ENCODE measurements at places on chromosomes 11 and 22.
A peak's percentile ranks its signal among the peaks of the same experiment; 100 is the strongest.

- no peak for DNase-seq
These were observed 108.7 kb downstream of the MICAL3 start for GRCh38 chr22:17915676-17916075.

DNA sequence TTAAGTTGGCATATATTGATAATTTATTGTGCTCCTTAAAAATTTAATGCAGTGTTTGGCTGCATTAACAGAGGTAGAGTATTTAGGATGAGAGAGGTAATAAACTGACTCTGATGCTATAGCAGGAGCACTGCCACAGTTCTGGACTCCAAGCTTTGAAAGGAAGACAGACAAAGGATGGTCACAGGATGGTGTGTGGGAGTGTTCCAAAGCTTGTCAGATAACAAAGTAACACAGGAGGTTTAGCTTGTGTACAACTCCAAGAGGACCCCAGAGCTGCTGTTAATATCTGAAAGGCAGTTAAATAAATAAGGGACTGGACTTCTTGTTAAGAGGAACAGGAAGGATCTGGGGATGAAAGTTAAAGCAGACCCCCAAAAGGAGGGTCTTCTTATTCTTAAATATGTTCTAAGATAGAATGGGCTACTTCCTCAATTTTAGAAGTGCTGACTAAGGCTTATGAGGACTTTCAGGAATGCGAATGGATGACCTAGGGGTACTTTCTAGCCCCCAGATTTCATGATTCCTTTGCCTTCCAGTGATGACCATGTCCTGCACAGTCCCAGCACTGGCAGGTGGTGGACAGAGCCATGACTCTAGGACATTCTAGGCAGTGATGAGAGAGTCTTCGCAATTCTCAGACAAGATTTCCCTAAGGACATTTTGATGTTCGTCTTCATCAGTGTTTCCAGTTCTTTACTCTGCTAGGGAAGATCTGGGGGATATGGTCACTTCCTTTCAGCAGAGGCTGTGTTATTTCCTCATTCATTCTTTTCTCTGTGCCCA lies 149.1 kb upstream of the RASSF10 start:
- no peak for DNase-seq

DNA sequence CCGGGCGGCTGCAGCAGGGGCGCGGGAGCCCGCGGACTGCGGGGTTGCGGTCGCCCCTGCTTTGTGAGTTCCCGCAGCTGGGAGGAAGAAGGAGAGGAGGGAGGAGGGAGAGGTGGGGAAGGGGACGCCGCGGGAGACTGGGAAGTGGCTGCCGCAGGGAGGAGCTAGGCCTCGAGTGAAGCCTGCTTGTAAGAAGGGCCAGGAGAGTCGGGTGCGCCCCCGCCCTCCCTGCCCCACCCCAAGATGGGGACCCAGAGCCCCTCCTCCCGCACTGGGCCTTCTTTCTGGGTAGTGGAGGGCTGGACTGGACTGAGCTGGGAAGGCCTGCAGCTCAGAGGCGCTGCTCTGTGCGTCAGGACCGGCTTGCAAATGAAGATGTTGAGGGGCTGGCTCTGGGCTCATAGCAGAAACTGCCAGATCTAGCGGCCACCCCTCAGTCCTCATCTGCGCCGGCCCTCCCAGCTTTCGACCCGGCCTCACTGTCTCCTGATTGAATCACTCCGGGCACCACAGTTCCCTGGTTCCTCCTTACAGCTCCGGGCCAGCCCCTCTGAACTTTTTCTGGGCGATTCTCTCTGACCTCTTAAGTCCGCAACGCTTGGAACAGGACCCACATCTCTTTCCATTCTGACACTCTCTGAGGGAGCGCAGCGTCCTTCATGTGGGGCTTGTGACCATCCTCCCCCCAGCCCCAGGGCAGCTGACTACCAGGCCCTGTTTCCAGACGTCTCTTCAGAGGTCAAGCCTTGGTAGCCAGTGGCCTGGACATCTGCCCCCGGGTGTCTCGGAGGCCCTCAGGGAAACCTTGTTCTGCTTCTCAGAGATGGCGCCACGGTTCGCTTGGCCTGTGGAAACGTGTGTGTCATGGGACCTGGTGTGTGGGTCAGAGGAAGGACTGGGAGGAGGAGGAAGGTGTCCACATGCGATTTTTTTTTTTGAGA lies 21.9 kb downstream of the SERPINH1 start:
- peak; percentile 46 for DNase-seq

DNA sequence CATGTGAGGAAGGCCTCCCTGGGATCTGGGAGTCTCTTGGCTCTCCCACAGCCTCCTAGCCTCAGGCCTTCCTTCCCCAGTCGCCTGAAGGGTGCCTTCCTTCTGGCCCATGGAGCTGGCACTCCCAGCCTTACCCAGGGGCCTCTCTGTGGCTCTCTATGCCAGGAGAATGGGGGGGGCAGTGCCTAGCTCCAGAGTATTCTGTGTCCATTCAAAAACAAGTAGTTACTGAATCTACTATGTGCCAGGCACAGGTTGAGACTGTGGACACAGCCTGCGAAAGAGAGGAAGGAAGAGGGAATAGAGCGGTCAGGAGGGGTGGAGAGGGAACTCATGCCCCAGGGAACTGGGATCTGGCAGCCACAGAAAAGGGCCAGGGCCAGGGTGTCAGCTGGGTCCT lies 2.7 kb upstream of the PLA2G3 start:
- no peak for DNase-seq

- no peak for DNase-seq
These were observed 1326.5 kb downstream of the LRRC4C start for GRCh38 chr11:40132912-40133311.

DNA sequence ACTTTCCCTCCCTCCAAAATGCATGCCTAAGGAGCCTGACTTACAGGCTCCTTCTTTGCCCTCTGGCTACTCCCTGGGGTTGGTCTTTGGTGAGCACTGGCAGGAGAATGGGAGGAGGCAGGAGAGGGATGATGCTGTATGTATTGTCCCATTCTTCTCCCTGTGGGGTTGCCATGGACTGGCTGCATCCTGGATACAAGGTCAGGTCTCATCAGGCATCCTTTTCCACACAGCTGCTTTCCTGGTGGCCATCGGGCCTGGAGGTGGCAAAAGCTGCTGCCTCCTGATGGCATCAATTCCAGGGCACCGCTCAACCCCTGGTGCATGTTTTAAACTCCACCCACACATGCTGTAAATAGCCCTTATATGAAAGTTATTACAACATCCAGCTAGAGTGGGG lies 257.2 kb downstream of the ETS1 start:
- no peak for DNase-seq

GRCh38 chr22:43047605-43048004 lies 32.7 kb upstream of the PACSIN2 start:
- no peak for DNase-seq

- DNase-seq: no peak
These were observed 20.3 kb downstream of the SPTBN2 start for GRCh38 chr11:66708701-66709100.

- no peak for DNase-seq
These were observed 52.7 kb downstream of the TBC1D22A start for GRCh38 chr22:46815132-46815531.

- no peak for DNase-seq
These were observed 83.7 kb upstream of the TRIM77 start for GRCh38 chr11:89626366-89626765.

DNA sequence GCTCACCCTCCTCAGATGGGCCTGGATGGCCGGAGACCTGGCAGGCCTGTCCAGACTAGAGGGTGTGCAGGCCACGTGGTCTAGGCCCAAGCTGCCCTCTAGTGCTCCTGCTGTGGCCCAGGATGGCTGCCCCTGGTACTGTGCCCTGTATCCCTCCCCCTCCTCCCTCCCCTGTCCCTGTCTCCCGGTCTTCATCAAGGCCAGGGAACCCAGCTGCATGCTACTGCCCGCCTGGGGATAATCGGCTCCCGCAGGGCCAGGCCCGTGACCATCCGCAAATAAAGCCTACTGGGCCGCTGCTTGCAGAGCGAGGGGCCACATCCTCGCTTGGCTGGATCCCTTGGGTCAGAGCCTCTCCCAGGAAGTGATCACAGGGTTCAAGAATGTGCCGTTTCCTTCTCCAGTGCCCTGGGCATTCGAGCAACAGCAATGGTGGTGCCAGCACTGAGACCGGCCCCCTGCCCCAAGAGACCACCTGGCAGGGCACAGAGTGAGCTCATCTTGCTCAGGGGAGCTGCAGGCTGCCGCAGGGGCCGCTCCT lies 51.1 kb downstream of the WNT7B start:
- no peak for DNase-seq

All from inflammatory macrophage treated with lipopolysaccharide for 1 hour (primary cell).